Midbrain (tissue), 1 donor: ENCODE measurements at places on chromosomes 11 and 22.
A peak's percentile ranks its signal among the peaks of the same experiment; 100 is the strongest.

DNA sequence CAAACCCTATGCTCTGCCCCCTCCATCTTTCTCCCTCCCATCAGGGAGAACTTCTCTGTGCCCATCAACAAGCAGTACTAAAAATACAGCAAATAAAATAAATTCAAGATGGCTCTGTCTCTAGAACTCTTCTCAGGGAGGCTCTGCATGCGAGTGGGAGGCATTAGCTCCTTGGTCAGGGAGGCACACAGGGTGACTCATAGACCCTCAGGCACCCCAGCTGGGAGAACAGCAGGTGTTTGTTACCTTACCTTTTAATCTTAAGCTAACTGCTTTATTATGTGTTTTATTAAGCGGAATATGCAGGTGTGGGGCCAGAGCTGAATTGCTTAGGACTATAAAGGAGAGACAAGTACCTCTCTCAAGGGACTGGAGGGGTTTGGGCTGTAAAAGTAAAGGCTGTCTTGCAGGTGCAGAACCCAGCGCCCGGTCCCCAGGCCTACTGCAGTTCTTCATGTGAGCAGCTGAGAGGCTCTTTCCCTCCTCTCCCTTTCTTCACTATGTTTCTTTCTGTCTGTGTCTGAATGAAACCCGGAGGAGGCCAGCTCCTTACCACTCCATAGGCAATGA lies 20.8 kb downstream of the CSNK2A3 start:
- no peak for DNase-seq

GRCh38 chr11:8705146-8705545 lies 22.6 kb downstream of the RPL27A start:
- no peak for DNase-seq

- peak; percentile 78 for DNase-seq
Observed at GRCh38 chr22:39316440-39317083, 2.9 kb downstream of the RPL3 start.

DNA sequence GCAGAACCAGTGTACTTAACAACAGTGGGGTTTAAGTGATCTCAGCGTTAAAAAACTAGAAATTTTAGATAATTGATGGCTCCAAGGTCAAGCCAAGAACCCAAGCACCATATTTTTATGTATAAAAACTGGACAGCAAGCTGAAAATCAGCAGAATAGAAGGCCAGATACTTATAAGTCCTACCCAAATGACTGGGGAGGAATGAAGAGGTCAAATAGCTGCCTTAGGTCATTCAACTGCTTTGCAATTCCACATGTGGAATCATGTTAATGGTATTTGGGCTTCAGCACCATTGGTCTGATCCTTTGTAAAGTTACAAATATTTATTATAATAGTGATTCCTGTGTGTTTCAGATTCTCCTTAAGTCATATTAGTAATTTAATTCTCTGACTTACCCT lies 108.4 kb downstream of the FAT3 start:
- DNase-seq: no peak

DNA sequence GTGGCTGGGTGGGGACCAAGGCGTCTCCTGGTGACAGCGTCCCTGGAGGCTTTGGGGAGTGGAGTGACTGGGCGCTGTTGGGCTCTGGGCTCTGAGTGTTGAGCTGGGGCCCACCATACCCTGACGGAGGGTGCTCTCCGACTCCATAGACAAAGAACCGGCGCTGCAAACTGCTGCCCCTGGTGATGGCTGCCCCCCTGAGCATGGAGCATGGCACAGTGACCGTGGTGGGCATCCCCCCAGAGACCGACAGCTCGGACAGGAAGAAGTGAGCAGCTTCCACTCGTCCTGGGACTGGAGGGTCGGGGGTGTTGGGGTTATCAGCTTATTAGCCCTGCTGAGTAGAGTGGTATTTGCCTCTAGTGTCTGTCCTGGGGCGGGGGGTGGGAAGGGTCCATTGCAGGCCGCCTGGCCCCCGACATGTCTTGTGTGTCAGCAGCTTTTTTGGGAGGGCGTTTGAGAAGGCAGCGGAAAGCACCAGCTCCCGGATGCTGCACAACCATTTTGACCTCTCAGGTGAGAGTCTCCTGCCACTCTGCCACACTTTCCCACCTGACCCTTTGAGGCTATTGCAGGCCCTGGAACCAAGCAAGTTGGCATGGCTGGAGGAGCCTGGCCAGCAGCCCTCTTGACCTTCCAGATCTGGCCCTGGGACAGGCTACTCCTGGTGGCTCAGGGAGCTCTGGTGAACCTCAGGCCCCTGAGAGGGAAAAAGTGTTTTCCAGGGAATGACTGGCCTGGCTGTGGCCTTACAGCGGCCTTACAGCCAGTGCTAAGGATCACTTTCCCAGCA lies 7.6 kb downstream of the CLDN5 start:
- no peak for DNase-seq

DNA sequence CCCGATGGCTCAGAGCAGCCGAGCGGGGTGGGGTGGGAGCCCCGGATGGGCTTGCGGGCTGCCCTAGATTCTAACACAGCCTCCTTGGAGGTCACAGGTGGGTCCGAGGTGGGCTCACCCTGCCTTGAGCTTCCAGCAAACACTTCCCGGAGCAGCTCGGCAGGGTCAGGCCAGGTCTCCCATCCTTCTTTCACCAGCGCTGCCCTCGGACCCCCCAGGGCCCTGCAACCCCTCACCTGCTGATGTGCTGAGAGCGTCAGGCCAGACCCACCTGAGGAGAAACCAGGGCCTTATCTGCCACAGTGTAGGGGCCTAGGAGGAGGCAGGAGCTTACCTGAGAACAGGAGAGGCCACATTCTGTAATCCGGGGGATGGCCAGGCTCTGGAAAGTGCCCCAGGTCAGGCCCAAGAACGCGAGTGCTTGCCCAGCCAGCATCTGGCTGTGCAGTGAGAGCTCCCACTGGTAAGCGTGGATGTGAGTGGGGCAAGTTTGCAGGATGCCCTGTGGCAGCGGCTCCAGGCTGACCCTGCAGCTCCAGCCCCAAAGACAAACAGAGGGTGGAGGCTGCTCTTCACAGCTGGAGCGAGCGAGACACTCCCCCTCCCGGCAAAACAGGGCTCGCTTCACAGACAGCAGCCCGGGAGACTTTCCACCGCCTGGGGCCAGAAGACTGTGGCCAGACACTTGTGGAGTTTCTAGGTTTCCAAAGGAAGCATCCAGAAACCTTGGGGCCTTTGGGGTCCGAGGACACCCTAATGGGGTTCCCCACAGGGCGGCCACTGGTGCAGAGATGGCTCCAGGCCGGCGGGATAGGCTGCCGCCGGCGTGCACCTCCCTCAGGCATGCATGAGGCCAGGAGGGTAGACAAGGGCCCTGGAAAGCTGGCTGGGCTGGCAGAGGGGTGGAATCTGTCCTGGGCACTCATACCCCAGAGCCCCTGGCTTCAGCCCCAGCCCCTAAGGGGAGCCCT lies at the start of gene IL17REL:
IL17REL (minus strand) TSS at position 555 of the 971 bp plus-strand sequence; CDS start at position 436, 119 bp downstream.
- no peak for DNase-seq

GRCh38 chr11:1305063-1305495 lies 4.4 kb downstream of the TOLLIP start:
- no peak for DNase-seq

DNA sequence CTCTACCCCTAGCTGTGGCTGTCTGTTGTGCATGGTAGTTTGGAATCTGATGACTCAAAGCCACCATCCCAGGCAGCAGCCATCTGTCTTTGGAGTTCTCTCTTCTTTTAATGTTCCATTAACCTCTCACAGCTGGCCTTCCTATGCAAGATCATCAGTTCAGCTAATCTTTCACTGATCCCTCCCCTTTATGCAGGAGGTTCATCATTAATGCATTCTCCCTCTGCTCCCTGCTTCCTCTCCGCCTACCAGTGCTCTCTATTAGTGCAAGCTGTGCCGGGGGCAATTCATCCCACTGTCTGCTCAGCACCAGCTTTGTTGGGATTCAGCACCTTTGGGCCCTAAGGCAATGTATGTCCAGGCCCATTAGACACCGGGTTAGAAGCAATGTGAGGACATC lies 413.0 kb upstream of the LRRC4C start:
- DNase-seq: no peak

GRCh38 chr22:46007848-46008261 lies 30.9 kb upstream of the WNT7B start:
- DNase-seq: no peak

GRCh38 chr11:95154514-95154913 lies 64.9 kb downstream of the ENDOD1 start:
- DNase-seq: peak; percentile 13
